Tibial nerve (tissue), 4 donors: ENCODE measurements at places on chromosomes 12 and 14.

- H3K4me3 ChIP-seq, result no peak overlapping the region
- H3K4me1 ChIP-seq, result peaks cover 27% of the 10 kb centered on the region
- no peaks in the 10 kb centered on the region for H3K36me3 ChIP-seq
- H3K27ac ChIP-seq, result no peak overlapping the region
Measured at GRCh38 chr12:68784015-68784414, 24.0 kb upstream of the MDM2 start.

GRCh38 chr14:104986487-104987164 is 1.0 kb downstream of the CLBA1 start:
- H3K4me1 ChIP-seq, result peaks cover 14% of the 10 kb centered on the region
- no peaks in the 10 kb centered on the region for H3K27me3 ChIP-seq
- peak overlapping the region; percentile 79 for H3K4me3 ChIP-seq
- no peak for DNase-seq
- peak overlapping the region; percentile 88 for H3K27ac ChIP-seq

DNA sequence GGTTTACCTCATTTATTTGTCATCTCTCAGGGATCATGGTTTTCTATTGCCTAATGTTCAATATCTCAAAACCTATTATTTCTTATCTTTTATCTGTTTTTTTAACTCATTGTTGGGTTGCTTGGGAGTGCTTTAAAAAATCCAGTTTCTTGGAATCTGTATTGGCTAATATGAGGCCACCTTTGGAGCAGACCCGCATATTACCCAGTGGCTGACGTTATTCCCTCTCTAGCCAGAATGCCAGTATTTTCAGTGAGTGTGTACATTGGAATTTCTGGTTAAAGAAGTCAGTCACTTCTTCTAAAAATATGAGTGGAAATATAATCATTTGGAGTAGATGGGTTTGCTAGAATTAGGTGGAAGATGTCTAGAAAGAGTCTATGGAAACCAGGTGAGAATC is 38.3 kb downstream of the PRMT8 start:
- no peaks in the 10 kb centered on the region for H3K27me3 ChIP-seq
- H3K4me1 ChIP-seq, result no peaks in the 10 kb centered on the region
- no peak for DNase-seq
- no peak overlapping the region for H3K4me3 ChIP-seq
- H3K27ac ChIP-seq, result no peak overlapping the region

DNA sequence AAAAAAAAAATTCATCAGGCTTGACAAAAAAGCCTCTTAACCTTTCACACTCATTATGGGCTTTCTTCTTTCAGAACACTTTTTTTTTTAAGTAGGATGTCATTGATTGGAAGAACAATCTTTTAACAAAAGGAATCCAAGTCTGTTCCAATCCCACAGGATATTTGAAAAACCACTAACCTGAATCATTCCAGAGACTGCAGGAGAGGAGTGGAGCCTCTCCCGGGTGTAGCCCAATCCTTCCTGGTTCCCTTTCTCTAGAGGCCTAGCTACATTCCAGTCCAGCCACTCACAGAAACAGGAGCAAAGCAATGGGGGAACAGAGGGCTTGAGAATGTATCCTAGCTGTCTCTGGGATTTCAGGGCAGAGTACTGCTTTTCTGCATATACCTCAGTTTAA is 4.3 kb downstream of the MFAP5 start:
- no peak for DNase-seq
- no peaks in the 10 kb centered on the region for H3K27me3 ChIP-seq
- no peaks in the 10 kb centered on the region for H3K36me3 ChIP-seq
- peaks cover 14% of the 10 kb centered on the region for H3K4me1 ChIP-seq

GRCh38 chr12:24463375-24463774 is 485.5 kb downstream of the BCAT1 start:
- no peak for DNase-seq
- no peaks in the 10 kb centered on the region for H3K36me3 ChIP-seq
- H3K27ac ChIP-seq, result no peak overlapping the region

DNA sequence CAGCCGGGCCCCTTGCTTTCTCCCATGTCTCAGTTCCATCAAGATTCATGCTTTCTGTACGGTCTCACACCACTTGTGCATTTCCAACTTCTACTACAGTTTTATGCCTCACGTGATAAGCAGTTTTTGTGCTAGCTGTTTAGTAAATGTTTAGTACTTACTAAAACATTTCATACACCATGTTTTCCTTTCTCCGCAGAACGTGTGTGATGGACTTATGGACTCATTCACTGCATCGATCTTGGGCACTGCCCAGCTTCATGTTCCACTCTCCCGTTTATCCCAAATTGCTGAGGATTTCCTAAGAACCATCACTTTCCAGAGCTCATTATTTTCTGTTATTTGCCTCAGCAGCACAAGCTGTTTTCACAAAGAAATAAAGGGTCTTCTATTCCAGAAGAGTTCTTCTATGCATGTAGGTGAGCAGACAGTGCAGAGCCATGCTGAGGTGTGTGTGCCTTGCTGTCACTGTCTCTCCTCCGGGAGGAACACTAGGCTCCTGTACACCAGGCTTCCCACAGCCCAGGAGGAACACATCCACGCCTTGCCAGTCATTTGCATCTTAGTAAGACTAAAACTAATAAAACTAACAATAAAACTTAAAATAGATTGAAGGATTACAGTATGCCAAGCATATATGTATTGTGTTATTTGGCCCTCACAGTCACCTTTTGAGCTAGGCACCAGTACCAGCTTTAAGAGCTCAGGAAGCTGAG is 90.3 kb upstream of the EEA1 start:
- H3K4me1 ChIP-seq, result no peaks in the 10 kb centered on the region
- H3K4me3 ChIP-seq, result no peak overlapping the region
- H3K36me3 ChIP-seq, result no peaks in the 10 kb centered on the region
- H3K27me3 ChIP-seq, result no peaks in the 10 kb centered on the region

GRCh38 chr12:107467716-107468115 is 217.9 kb upstream of the PWP1 start:
- no peak overlapping the region for H3K27ac ChIP-seq
- no peaks in the 10 kb centered on the region for H3K4me1 ChIP-seq
- H3K36me3 ChIP-seq, result no peaks in the 10 kb centered on the region
- H3K4me3 ChIP-seq, result no peak overlapping the region
- DNase-seq, result no peak

DNA sequence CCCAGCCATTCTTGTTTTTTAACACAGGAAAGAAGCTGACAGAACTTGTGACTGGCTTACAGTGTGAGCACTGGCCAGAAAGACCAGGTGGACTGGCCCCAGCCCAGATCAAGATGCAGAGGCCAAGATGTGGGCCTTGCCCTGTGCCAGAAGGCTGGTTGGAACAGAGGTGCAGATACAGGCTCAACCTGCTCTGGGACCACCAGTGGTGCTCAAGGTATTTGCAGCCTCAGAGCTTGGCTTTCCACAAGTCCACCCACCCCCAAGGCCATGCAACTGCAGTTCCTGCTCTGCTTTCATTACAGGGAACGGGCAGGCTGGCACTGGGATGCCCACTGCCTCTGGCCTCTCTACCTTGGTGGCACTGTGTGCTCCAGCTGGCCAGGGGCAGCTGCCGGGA is 23.3 kb downstream of the ZFC3H1 start:
- no peak overlapping the region for H3K4me3 ChIP-seq
- peaks cover 81% of the 10 kb centered on the region for H3K36me3 ChIP-seq
- no peaks in the 10 kb centered on the region for H3K27me3 ChIP-seq
- DNase-seq, result no peak
- H3K27ac ChIP-seq, result no peak overlapping the region

GRCh38 chr12:51528852-51529650 is 62.0 kb upstream of the SCN8A start:
- H3K36me3 ChIP-seq, result no peaks in the 10 kb centered on the region
- no peak for DNase-seq
- H3K4me1 ChIP-seq, result no peaks in the 10 kb centered on the region

- H3K27me3 ChIP-seq, result no peaks in the 10 kb centered on the region
- H3K27ac ChIP-seq, result no peak overlapping the region
- DNase-seq, result no peak
- H3K4me3 ChIP-seq, result no peak overlapping the region
Measured at GRCh38 chr12:92786045-92786444, 83.3 kb downstream of the PLEKHG7 start.

GRCh38 chr12:72432037-72432604 is 160.0 kb downstream of the TRHDE start:
- no peaks in the 10 kb centered on the region for H3K27me3 ChIP-seq
- no peaks in the 10 kb centered on the region for H3K4me1 ChIP-seq
- H3K4me3 ChIP-seq, result no peak overlapping the region

GRCh38 chr14:89702073-89702875 is 252.3 kb downstream of the EFCAB11 start:
- no peaks in the 10 kb centered on the region for H3K36me3 ChIP-seq
- H3K27ac ChIP-seq, result peak overlapping the region; percentile 90
- peak overlapping the region; percentile 55 for H3K4me3 ChIP-seq
- no peak for DNase-seq
- H3K27me3 ChIP-seq, result no peaks in the 10 kb centered on the region

- no peak for DNase-seq
- no peaks in the 10 kb centered on the region for H3K4me1 ChIP-seq
- H3K27me3 ChIP-seq, result no peaks in the 10 kb centered on the region
- no peak overlapping the region for H3K27ac ChIP-seq
- no peak overlapping the region for H3K4me3 ChIP-seq
- no peaks in the 10 kb centered on the region for H3K36me3 ChIP-seq
Measured at GRCh38 chr12:102543494-102544485, 63.4 kb upstream of the IGF1 start.
